ENCODE measurements at places on chromosomes 3 and 15.

DNA sequence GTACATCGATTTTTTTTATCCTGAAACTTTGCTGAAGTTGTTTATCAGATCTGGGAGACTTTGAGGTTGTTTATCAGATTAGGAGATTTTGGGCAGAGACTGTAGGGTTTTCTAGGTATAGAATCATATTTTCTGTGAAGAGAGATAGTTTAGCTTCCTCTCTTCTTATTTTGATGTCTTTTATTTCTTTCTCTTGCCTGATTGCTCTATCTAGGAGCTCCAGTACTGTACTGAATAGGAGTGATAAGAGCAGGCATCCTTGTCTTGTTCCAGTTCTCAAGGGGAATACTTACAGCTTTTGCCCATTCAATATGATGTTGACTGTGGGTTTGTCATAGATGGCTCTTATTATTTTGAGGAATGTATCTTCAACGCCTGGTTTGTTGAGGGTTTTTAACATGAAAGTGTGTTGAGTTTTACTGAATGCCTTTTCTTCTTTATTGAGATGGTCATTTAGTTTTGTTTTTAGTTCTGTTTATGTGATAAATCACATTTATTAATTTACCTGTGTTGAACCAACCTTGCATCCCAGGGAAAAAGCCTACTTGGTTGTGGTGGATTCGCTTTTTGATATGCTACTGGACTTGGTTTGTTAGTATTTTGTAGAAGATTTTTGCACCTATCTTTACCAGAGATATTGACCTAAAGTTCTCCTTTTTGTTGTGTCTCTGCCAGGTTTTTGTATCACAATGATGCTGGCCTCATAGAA is 14.9 kb upstream of the DNAAF4 start:
- no peak for DNase-seq

DNA sequence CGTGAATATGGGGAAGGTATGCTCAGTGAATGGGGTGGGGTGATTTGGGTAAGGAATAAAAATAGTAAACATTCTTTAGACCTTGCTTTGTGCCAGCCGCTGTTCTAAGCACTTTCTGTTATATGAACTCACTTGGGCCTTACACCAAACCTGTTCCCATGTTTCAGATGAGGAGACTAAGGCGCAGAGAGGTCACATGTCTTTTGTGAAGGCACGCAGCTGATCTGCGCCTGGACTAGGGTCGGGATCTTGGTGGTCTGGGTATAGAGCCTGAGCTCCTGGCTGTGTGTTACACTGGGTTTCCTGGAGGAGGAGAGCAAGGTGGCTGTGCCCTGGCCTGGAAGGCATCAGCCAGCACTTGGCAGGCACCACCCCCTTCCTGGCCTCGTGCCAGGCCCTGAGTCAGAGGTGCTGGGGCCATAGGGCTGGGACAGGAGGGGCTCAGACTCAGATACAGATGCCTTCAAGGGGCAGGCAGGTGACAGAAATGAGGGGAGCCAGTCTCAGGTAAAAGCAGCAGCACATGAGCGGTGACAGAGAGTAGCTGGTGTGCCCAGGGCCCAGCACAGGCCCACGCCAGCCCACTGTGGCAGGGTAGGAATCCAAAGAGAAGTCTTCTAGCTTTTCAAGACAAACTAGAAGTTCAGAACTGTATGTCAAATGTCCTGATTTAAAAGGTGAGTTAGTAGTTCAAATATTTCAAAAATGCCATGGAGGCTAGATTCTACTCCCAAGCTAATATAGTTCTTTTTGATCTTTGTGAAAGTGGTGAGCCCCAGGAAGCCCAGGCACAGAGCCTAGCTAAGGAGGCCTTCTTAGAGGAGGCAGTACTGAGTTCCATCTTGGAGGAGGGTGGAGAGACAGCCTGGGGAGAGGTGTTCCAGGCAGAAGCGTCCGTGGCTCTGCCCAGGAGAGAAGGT is 83.1 kb downstream of the DNAJB8 start:
- DNase-seq, result peak; percentile 10

GRCh38 chr3:116441652-116442051 is 3.6 kb downstream of the LSAMP start:
- DNase-seq, result no peak

GRCh38 chr3:12818773-12819172 is 22.3 kb downstream of the CAND2 start:
- no peak for DNase-seq

DNA sequence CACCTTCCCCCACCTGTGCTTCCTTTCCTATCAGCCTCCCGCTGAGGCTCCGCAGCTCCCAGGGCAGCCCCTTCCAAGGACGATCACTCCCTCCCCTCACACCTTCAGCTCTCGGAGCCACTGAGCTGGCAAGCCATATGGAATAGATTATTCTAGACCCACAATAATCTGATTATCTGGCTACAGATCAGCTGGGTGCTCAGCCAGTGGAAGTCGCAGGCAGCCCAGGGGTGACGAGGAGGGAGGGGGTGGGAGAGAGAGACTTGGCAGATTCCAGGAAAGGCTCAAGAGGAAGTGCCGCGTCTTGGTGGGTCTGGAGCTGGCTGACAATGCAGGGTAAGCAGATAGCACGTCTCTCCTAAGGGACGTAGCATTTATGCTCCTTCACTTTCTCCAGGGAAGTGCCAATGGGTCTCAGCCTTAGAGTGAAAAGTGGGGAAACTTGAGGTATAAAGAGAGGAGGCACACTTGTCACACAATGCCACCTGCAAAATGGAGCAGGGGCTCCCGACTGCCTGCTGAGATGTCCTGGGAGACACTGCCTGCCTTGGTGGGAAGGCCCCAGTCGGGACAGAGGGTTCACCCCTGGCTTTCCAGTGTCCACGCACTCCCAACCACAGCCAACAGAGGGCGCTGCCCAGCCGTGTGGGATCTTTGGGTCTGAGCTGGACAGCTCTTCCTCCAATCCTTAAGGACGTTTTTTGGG is 9.4 kb upstream of the MESP1 start:
- DNase-seq, result no peak

- DNase-seq, result no peak
These were observed 115.1 kb downstream of the PLCL2 start for GRCh38 chr3:16999871-17000270.

- no peak for DNase-seq
These were observed 24.9 kb upstream of the ACAD9 start for GRCh38 chr3:128854475-128854874.

GRCh38 chr15:35764661-35765519 is 218.9 kb upstream of the DPH6 start:
- DNase-seq, result no peak

- DNase-seq, result no peak
These were observed 33.9 kb downstream of the SCN10A start for GRCh38 chr3:38782148-38782547.

DNA sequence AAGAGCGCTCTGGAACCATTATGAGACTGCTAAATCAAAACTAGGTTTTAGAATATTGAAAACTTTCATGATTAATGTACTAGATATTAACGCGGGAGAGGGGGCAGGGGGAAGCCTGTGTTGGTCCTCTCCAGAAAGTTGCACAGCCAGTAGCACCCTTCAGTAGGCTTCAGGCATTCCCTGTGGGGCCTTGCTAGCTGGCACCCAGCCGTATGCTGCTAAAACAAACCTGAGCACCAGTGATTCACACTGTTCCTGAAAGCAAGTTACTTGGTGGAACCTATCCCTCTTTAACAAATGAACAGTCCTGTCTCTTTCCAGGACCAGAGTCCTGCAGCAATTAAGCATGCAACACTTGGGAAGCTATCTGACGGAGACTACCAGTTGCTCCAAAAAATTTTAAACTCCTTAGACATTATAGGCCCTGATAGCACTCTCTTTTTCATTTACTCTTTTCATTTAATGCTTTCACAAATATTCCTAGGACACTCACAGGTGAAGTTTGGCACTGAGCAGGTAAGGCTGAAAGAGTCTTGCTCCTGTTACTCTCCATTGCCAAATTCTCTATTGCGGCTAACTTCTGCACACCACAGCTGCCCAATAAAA is 1.2 kb upstream of the ATRIP start:
- DNase-seq, result no peak

DNA sequence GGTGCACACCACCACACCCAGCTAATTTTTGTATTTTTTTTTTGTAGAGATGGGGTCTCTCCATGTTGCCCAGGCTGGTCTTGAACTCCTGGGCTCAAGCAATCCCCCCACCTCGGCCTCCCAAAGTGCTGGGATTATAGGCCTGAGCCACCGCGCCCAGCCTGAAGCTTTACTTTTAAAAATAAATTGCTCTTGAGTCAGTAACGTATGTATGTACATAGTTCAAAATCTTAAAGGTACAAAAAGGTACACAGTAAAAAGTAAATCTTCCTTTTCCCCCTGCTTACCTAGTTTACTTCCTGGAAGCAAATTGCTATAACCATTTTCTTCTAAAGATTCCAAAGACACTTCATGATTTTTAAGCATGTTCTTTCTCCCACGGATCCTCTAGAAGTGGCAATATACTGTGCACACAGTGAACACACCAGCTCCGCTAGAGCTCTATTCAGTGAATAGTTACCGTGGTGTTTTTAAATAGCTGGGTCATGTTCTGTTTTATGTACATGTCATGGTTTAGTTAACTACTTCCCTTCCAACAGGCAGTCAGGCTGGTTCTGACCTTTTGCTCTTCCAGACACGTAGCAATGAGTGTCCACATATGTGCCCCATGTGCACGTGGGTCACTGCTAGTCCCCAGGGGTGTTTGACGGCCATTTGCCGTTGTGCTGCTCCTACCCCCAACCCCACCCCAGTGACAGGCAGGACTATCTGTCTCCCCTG is 82.1 kb downstream of the EEFSEC start:
- DNase-seq, result no peak

GRCh38 chr3:196055683-196056270 is 26.1 kb downstream of the TFRC start:
- DNase-seq, result no peak

DNA sequence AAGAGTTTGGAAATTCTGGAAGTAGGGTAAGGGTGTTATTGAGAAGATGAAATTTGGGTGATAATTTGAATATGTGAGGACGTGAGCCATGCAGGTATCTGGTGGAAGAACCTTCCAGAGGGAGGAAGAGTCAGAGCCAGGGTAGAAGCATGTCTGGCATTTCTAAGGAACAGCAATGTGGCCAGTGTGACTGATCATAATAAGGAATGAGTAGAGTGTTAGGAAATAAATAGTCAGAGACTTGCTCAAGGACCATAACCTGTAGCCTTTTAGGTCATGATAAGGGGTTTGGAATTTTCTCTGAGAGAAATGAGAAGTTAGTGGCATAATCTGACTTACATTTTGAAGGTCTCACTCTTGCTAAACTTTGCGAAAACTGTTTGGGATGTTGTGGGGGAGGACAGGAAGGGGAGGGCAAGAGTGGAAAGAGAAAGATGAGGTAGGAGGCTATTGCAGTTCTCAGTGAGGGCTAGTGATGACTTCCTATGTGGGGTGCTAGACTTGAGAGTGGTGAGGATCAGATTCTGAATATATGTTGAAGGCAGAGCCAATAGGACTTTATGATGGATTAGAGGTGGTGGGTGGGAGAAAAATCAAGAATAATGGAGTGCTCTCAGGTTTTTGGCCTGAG is 568.3 kb downstream of the AGBL1 start:
- no peak for DNase-seq

- no peak for DNase-seq
These were observed 133.4 kb upstream of the ZBTB20 start for GRCh38 chr3:115280506-115280905.

DNA sequence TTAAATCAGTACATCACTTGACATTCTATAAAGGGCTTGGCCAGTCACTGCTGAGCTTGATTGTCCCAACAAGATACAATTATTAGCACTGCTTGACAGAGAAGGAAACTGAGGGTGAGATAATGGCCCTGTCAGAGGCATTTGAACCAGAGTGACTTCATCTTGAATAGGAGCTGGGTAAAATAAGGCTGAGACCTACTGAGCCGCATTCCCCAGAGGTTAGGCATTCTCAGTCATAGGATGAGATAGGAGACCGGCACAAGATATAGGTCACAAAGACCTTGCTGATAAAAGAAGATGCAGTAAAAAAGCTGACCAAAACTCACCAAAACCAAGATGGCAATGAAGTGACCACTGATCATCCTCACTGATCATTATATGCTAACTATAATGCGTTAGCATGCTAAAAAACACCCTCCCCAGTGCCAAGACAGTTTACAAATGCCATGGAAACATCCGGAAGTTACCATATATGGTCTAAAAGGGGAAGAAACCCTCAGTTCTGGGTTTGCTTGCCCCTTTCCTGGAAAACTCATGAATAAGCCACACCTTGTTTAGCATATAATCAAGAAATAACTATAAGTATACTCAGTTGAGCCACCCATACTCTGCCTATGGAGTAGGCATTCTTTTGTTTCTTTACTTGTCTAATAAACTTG is 239.1 kb upstream of the SETMAR start:
- no peak for DNase-seq

GRCh38 chr15:60121845-60122244 is 117.7 kb downstream of the FOXB1 start:
- no peak for DNase-seq

- DNase-seq, result no peak
These were observed 17.3 kb downstream of the FGD5 start for GRCh38 chr3:14836049-14836468.

DNA sequence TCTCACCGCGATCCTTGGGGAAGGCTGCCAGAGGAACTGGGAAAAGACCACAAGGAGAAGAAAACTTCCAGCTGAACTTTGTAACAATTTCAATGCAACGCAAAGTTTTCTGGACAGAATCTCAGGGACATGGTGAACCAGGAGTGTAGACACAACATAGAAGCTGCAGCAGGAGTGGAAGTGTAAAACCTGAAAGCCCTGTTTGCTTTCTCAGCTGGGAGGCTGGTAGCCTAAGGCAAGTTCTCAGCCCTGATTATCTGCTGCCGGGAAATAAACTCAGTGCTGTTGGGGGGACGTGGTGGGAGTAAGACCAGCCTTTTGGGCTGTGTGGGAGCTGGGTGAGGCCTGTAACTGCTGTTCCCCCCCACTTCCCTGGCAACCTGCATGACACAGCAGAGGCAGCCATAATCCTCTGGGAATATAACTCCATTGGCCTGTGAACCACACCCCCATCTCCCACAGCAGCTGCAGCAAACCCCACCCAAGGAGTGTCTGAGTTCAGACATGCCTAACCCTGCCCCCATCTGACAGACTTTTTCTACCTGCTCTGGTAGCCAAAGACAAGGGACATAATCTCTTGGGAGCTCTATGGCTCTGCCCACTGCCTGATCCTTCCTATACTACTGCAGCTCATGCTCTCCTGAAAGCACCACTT is 106.7 kb downstream of the ZNF621 start:
- no peak for DNase-seq

DNA sequence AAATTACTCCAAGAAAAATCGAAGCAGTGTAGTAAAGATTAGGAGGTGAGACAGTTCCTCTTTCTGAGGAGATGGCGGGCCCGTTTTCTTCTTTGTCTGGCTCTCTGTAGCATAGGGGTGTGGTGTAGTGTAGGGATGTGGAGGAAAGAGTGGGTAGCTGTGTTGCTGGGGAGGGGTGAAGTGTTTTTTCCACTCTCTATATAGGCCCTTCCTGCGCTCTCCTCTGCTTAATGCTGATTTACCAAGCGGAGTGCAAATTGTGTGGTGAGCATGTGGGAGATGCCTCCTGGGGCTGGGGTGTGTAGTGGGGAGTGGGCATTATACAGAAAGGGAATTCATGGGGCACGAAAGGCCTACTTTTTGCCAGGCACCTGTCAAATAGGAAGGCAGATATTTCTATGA is 94.9 kb downstream of the ST6GAL1 start:
- no peak for DNase-seq

All from NCI-H1417 treated with DMSO at 0.1 percent for 48 hours (cell line).